ENCODE measurements at places on chromosomes 6 and 20. TPM values are rescaled to one million over a fixed set of nuclear protein-coding genes. Genes with fewer than 3 reads are reported as not detected.

GRCh38 chr6:35449287-35449881, 2.8 kb upstream of the FANCE start:
- no peak for DNase-seq

DNA sequence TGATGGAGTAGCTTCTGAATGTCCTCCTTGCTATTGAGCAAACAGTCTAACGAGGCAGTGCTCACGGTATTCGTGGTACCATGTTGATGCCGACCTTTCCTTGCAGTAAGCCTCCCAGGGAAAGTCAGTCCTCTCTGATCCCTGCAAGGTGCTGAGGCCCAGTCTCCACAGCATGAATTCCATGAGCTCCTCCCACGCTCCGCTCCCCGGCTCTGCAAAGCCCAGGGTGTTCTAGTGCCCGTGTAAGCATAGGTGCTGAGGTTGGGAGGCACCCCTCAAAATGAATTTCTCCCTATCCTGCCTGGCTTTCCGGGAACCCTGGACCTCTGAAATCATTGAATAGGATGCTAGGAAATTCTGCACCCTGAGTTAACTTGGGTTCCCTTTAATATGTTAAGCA, 251.0 kb downstream of the TAF4 start:
- DNase-seq = no peak

DNA sequence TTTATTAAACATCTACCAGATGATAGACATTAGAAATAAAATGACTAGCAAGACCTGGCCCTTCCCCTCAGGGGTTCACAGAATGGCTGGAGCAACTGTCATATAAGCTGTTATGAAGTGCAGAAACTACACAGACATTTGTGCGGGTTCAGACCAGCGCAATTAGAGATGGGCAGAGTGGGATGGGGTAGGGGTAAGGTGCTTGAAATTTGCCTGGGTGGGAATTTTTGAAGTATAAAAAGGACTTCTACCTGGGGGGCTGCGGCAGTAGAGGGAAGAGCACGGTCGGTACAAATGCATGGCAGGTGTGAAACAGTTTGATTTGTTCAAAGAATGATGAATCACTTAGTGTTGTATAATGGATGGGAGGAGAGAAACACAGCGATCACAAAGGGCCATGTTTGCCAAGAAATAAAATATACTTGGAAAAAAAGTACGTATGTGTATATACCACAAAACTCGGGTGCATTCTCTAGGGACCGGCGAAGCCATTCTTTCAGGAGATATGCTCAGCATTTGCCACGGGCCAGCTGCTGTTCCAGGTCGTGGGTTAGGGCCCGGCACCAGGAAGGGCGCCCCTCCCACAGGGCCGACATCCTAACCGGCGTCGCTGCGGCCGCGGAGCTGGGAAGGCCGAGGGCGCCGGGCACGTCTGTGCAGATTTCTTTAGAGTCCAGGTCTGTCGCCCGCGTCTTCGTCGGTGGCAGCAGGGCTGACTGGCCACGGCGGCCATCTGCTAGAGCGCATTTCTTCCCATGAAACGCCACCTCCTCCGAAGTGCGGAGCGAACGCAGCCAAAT, 809 bp upstream of the NOL7 start:
- peak; percentile 54 for DNase-seq

Gene INSM1
- 0.01 TPM for polyA plus RNA-seq

GRCh38 chr6:165616116-165616515, 46.9 kb downstream of the PDE10A start:
- no peak for DNase-seq

DNA sequence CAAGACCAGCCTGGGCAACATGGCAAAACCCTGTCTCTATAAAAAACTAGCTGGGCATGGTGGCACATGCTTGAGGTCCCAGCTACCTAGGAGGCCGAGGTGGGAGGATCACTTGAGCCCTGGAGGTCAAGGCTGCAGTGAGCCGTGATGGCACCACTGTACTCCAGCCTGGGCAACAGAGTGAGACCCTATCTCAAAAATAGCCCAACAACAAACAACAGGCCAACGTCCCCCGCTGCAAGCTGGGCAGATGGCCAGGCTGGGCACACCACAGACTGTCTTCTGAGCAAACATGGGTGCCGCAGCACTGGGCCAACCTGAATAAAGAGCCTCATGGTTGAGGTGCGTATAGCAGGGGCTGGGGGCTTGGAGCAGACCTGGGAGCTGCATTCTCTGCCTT, 46.6 kb upstream of the SRF start:
- DNase-seq = no peak

DNA sequence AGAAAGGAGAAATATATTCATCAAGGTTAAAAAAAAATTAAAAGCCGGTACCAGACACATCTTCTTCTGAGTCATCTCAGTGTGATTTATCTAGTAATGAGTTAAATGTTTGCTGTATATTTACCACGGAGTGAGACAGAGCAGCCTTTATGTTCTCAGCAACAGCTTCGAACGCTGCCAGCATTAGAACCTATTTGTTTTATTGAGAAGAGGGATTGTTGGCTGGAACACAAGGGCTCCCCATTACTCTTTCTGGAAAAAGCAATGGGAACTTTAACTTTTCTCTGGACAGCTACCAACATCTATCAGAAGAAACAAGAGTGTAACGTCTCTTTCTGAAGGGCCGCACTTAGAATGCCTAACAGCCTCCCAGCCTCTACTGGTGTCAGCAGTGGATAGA, 105.3 kb upstream of the TAB2 start:
- DNase-seq = no peak
